Stimulated activated CD8-positive, alpha-beta memory T cell treated with anti-CD3 and anti-CD28 coated beads, Interleukin-15, amount 100 ng/mL, for 4 hours (primary cell): ENCODE measurements at places on chromosomes 6 and 20.

DNA sequence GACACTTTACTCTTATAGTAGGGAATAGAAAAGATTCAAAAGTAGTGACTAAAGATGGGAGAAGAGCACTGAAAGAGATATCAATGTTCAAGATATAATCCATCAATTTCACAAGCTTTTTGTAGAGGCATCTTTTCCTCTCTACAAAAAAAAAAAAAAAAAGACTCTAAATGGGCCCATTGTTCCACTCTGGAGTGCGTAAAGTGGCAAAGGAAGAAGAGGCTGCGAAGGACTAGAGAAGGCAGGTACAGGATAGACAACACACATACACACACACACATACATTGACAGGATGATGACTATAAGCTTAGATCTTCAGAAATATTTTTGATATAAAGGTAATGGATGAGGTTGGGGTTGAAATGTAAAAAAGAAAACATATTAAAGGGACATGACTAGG lies 157.6 kb downstream of the HIVEP2 start:
- no peak for DNase-seq

DNA sequence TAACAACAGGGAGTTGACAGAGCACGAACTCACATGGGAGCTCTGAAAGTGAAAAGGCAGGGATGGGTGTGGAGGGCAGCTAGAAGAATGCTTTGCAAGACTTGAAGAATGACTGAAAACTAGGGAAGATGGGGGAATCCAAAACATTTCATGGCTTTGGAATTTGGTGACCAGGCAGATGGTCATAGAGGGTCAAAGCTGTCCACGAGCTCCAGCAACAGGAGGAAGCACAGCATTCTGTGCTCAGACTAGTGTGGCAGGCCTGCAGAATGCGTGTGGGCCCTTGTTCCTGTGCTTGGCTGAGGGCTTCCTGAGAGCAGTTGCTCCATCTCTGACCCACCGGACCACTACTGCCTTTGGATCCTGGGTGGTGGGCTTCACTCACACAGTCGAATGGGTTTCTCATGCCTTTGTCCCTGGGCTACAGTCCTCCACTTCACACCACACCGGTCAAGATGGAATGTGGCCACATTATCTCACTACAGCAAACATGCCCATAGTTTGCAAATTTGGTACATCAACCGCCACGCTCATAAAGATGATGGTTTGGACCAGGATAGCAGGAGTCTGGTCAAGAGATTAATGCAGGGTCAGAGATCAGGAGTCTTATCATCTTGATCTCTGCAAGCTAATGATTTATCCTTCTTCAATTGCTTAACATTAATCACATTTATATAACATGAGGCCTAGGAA lies 100.7 kb downstream of the SGK1 start:
- no peak for DNase-seq

DNA sequence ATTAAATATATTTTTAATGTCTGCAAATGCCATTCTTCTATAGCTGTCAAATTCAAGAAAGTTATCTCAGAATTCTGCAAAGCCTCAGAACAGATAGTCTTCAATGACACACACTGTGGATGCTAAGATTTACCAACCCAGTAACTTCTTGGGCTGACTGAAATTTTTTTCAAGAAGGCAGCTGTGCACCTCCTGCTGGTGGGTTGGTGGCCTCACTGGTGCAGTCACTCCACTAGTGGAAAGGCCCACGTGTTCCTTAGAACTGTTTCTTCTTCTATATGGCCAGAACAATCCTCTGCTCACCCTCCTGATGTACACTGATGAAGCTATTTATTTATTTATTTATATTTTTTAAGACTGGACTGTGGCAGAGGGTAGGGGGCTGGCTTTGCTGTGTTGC lies 28.1 kb upstream of the MTCL3 start:
- DNase-seq, result no peak

- DNase-seq, result no peak
These were observed 37.5 kb upstream of the NOX3 start for GRCh38 chr6:155493026-155493693.

DNA sequence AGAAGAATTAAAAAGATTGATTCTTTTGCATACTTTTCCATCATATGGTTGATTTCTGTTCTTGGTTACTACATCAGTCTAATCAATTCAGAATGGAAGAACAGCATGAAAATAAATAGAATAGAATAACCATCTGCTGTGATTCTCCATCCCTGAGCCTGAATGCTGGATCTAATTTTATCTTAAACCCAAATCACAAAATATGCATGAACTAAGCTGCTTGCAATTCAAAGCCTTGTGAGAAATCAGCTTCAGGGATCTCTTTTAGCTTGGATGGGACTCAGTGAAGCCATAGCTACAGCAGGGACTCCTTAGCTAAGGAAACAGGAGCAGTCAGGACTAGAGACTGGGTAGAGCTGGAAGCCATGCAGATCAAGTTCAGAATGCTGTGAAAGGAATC lies 74.1 kb downstream of the TPBG start:
- no peak for DNase-seq

DNA sequence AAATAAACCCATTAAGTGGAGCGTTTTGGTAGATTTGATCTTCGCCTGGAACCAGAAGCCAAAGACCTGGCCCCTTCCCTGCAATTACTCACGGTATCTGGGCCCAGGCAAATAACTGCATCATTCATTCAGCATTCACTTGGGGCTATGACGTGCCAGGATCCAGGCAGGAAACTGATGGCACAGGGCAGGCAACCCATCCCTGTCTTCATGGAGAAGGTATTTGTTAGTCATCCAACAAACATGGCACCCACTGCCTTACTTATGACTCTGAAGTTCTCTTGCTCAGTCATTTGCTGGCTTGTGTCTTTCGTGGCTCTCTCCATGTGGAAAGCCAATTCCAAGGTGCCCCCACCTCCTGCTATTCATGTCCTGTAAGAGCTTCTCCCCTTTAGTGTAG lies 232.4 kb downstream of the BMP7 start:
- DNase-seq, result no peak

- DNase-seq, result no peak
These were observed 47.4 kb downstream of the SLC35B3 start for GRCh38 chr6:8387942-8388437.

GRCh38 chr6:118588626-118589025 lies 40.5 kb downstream of the PLN start:
- no peak for DNase-seq

DNA sequence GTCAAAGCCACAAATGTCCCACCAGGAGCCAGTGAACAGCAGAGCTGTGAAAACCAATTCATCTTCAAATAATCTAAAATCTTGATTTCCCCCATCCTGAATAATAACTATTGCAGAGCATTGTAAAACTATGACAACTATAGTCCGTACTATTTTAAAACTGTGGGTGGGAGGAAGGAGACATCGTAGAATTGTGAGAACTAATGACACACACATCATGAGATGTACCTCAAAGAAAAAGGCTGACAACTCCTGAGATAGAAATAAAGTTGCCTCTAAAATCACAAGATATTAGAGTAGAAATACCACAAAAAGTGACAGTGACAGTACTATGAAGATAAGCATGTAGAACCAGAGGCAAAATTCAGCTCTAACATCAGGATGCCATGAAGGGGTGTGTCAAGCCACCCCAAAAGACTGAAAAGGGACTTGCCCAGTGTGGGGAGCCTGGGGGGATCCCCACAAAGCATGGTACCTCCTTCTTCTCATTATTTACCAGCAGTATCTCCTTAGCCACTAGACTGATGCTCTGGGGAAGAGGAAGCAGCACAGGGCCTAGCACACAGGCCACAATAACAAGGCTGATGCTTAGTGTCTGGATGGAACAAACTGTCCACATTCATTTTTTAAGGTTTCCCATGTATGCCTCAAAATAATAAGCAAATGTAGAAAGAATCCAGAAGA lies 13.4 kb downstream of the NAPB start:
- DNase-seq, result no peak

DNA sequence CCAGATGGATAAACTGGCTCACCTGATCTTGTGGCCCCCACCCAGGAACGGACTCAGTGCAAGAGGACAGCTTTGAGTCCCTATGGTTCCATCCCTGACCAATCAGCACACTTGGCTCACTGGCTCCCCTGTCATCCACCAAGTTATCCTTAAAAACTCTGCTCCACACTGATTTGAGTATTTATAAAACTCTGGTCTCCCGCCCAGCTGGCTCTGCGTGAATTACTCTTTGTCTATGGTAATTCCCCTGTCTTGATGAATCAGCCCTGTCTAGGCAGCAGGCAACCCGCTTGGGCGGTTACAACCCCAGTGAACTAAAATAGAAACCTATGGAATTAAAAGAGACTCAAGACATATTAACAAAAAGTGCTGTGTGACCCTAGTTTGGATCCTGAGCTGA lies 38.1 kb upstream of the CD83 start:
- DNase-seq, result no peak

DNA sequence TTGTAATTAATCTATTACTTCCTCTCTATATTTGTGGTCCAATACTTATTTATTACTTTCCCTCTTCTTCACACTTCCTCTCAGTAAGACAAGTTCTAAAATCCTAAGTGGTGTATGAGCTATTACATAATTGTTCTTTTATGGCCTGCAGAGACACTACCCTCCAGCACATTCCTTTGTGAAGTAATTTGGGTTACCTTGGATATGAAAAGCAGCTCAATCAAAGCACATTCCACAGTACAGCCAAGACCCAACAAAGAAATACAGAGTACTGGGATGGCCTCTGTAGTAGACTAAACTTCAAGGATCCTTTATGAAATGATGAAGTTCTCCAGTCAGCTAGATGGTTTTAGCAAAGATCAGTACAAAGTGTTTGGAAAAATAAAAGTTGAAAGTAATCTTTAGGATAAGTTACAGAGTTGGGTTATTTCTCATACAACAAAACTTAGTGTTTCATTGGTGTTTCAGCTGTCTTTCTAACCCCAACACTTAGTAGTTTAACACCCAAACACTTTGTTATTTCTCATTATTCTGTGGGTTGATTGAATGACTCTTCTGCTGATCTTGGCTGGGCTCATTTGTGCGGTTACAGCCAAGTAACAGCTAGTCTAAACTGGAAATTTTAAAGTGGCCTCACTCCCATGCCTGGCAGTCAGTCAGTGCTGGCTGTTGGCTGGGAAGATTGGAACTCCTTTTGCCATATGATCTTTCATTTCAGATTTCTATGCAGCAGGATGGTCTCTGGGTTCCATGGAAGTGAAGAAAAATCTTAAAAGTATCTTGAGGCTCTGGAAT lies 161.5 kb upstream of the POU3F2 start:
- no peak for DNase-seq

GRCh38 chr20:20241976-20242375 lies 125.9 kb upstream of the INSM1 start:
- DNase-seq, result no peak

GRCh38 chr6:56490993-56491392 lies 151.7 kb downstream of the DST start:
- no peak for DNase-seq

DNA sequence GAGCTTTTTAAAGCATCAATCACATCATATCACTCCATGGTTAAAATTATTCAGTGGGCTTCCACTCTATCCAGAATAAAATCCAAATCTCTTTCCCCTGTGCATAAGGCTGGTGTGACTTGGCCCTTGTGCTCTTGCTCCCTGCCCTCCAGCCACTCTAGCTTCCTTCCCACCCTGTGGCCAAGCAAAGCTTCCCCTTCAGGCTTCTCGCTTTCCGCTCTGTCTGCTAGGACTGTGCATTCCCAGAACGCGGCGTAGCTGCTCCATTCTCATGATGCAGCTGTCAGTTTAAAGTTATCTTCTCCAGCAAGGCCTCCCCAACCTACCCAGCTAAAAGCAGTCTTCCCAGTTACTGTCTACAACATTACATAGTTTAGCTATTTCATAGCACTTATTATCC lies 19.4 kb upstream of the KCNK16 start:
- DNase-seq, result no peak

GRCh38 chr6:56463443-56463842 lies 179.2 kb downstream of the DST start:
- no peak for DNase-seq

- DNase-seq, result no peak
These were observed 56.9 kb upstream of the PRND start for GRCh38 chr20:4664691-4665360.

DNA sequence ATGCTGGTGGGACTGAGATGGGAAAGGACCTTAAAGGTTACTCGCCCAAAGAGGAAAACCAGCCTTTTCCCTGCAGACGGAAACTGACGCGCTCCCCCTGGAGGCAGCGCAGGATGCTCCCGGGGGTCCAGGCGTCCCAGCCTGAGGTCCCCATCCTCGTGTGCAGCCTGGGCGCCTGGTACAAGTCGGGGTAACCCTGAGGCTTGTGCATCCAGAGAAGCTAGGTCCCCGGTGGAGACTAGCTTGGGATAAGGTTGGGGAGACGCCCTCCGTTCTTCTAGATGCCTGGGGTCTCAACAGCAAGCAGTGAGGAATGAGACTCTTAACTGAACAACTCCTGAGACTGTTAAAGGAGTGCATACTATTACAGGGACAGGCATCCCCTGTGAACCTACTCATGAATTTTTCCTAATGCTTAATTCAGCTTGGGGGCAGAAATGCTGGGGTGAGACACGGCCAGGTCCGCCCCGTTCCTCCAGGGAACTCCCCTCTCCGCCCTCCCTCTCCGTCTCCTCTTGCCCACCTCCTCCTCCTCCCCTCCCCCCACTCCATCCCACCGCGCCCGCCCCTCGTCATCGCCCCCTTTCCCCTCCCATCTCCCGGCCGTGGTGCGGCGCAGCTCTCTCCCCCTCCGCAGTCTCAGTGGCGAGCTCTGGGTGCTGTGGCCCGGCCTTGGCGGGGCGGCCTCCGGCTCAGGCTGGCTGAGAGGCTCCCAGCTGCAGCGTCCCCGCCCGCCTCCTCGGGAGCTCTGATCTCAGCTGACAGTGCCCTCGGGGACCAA lies at the start of gene PRSS35:
Gene PRSS35 (plus strand): TSS at position 634 of the 781 bp plus-strand sequence. CDS start 10,908 bp downstream, outside the sequence.
- no peak for DNase-seq

- DNase-seq, result no peak
These were observed 45.9 kb upstream of the CARMIL1 start for GRCh38 chr6:25233226-25233625.

DNA sequence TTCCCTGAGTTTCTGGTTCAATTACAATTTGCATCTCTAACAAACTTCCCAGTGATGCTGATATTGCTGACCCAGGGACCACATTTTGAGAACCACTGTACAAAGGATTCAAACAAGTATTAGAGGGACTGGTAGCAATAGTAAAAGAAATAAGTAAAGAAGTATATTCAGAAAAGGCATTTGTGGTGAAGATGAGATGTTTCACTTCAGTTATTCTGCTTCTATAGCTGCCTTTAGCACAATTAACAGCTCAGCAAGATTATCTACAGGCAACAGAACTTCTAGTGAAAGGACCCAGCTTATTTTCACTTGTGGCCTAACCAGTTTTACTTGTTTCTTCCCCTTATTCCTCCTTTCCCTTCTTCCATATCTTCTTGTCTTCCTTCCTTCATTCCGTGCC lies 149.4 kb downstream of the PHF3 start:
- DNase-seq, result no peak

GRCh38 chr20:31962761-31963160 lies 5.2 kb upstream of the XKR7 start:
- no peak for DNase-seq

- DNase-seq, result no peak
These were observed 116.4 kb downstream of the KIF6 start for GRCh38 chr6:39608652-39609345.
